ENCODE measurements at places on chromosomes 13 and 19.

GRCh38 chr19:49879243-49879963 is 1.9 kb downstream of the TBC1D17 start:
- no peak for DNase-seq

GRCh38 chr19:41537789-41538188 is 38.2 kb upstream of the CEACAM21 start:
- DNase-seq = no peak

DNA sequence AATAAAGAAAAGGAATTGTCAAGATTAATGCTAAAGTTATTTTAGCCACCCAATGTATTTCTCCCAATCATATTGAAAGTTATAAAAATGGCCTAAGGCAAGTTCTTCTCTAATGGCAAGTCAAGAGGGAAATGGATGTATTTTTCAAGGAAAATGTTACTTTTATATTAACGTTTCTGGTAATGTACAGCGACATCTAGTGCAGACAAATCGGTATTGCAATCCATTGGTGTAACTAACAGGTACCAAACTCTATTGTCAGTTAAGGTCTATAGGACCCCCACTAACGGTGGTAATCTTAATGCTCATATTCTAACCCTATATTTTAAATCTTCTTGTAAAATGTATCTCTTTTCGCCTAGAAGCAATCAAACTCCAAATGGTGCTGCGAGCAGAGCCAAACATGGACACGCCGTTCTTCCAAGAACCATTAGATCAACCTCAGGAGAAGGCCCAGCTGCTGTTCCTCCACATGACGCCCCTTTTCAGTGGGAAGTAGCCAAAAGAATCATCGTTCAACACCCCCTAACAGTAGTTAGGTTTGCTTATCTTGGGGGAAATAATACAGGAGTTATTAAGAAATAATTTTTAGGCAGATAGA is 98.5 kb upstream of the PABPC3 start:
- DNase-seq = no peak

GRCh38 chr19:5182751-5183150 is 157.9 kb downstream of the PTPRS start:
- no peak for DNase-seq

- DNase-seq = no peak
Observed at GRCh38 chr19:48726556-48726955, 7.0 kb upstream of the MAMSTR start.

- DNase-seq = no peak
Observed at GRCh38 chr19:7346488-7346971, 2.2 kb upstream of the ARHGEF18 start.

All from left forelimb (tissue), 1 donor.